ENCODE measurements at places on chromosomes 3 and 15.

DNA sequence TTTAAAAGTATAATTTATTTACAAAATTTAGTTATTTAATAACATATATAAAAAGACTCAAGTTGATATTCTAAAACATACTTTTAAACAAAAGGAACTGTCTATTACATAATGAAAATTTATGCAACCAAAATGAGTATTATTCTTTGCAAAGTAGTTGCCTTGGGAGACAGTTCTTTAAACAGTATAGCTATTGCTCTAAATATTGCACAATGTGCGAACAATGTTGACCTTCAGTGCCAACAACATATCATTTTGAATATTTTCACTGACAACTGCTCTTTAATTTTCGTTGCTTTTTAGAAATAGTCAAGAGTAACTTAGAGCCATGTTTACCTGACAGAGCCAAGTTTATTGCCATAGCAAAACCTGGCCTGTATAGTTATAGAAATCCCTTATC is 124.9 kb downstream of the ZBTB20 start:
- no peak for DNase-seq

GRCh38 chr3:52872245-52872644 is 25.1 kb downstream of the STIMATE start:
- no peak for DNase-seq

DNA sequence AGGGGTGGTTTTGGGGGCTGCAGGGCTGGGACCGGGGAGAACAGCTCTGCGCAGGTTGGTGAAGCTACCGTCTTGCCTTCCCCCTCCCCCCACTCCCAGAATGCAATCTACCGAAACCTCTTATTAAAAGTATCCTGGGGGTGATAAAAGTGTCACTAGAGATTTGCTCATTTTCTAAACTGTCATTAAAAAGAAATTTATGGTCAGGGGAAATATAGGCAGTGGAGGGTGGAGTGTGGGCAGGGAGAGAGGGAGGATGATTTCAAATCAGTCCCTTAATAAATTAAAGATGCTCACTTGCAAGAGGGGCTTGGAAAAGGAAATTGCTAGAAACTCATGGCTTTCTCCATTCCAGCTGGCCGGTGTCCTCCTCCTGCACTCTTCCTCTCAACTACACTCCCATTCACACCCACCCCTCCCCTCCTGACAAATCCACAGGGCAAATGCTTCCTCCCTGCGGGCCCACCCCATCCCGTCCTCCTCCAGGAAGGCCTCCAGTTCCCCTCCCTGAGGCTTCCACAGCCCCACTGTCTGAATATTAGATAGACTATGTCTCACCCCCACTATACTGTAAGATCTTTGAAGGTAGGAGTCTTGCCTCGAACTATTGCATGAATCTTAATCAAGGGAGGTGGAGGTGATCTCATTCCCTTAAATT is 83.9 kb downstream of the TLE3 start:
- DNase-seq: no peak

- DNase-seq: no peak
Measured at GRCh38 chr3:11570789-11571495, 72.8 kb downstream of the VGLL4 start.

GRCh38 chr3:170717410-170718402 is 131.8 kb upstream of the SLC7A14 start:
- DNase-seq: no peak

- DNase-seq: no peak
Measured at GRCh38 chr3:141939759-141940158, 63.3 kb downstream of the ATP1B3 start.

GRCh38 chr3:191005790-191006189 is 143.3 kb upstream of the GMNC start:
- no peak for DNase-seq

DNA sequence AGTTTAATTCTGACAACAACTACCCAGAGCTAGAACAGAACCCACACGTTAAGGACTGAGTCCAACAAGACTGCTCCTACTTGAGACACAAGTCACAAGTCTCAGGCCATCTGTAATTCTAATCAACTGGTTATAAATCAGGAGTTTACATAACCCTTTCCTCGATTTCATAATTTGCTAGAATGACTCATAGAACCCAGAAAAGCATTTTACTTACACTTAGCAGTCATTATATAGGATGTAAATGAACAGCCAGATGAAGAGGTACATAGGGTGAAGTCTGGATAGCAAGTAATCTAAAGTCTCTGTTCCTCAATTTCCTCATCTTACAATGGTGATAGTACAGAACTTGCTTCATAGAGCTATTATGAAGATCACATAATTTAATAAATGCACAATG is 1018.2 kb downstream of the DIPK2A start:
- DNase-seq: peak; percentile 25

GRCh38 chr3:121581691-121582090 is 11.5 kb upstream of the FBXO40 start:
- no peak for DNase-seq

- no peak for DNase-seq
Measured at GRCh38 chr3:50436114-50436674, 67.2 kb downstream of the CACNA2D2 start.

DNA sequence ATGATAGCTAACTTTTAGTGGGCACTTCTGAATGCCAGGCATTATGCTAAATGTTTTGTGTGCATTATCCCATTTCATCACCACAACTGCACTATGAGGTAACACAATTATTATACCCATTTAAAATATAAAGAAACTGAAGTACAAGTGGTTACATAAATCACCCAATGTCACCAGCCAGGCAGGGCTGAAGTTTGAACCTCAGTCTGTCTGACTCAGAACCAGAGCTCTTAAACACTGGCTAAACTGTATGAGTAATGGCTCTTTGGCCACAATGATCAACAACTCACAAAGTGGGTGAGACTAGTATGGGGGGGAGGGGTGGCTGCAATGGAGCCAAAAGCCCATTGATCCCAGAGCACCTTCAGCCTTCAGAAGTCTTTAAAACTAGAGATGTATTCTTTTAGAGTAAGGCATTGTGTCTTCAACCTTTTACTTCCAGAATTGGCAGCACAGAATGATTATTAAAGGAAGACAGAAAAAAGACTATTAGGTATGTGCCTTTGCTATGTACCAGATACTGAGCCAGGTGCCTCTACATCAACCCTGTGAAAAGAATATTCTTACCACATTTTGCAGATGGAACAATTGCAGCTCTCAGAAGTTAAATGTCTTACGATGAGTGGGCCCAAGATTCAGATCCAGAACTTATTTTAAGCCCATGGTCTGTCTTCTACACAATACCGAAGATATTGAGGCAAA is 166.9 kb downstream of the UACA start:
- DNase-seq: peak; percentile 72

DNA sequence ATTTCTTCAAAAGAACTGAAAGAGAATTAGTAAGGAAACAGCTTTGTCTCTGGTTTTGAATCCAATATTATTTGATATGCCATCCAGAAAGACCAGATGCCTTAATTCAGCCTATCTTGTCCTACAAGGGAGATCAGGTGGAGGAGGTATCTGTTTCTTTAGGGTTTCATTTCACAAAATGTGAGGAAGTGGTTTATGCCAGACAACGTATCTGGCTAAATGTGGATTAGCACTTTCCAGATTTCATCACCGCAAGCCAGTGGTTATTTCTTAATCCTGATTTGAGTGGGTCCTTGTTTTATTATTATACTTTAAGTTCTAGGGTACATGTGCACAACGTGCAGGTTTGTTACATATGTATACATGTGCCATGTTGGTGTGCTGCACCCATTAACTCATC is 271.1 kb downstream of the EBLN2 start:
- no peak for DNase-seq

DNA sequence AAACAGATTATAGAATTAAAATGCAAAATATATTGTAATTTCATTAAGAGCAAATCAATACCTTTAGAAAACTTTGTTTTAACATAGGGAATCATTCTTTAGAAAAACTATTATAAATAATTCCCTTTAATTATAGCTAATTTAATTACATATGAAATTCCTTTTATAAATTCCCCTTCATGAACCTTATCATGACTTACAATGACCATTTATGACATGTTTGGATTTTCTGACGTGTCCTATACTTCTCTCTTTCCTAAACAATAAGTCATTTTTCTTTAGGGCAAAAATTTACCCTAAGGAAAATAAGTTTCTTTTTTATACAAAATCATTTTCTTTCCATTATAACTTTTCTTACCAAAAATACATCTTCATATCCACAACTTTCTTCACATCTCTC is 37.8 kb downstream of the PRR20G start:
- no peak for DNase-seq

DNA sequence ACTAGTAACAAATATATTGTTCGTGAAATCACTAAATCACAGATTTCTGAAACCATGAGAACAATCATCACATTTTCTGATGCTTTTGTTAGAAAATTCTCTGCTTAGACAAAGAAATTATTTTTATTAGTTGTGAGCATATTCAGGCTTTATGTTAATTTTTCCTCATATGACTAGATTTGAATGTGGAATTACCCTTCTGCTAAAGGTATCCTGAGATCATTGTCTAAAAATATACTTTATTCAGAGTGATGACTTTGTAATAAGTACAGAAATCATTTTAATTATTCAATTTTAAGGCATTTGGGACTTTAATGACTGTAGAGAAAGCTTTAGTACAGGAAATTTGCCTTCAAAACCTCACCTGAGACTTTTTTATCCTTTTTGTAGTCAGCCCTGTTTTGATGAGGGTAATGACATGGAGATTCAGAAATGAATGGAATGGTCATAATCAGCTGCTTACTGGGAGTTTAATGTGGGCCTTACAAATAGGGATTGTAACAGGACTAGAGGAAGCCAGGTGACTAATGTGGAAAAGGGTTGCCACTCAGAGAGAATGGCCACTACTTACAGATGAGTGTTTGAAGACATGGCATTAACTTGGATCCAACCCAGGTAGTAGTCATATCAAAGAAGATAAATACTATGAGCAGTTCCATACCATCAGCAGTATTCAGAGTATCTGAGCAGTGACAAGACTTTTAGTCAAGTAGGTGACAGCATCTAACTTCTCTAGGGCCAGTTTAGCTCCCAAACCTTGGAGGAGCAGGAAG is 148.3 kb downstream of the MBNL1 start:
- no peak for DNase-seq

- no peak for DNase-seq
Measured at GRCh38 chr3:128882719-128883118, 3.3 kb downstream of the ACAD9 start.

DNA sequence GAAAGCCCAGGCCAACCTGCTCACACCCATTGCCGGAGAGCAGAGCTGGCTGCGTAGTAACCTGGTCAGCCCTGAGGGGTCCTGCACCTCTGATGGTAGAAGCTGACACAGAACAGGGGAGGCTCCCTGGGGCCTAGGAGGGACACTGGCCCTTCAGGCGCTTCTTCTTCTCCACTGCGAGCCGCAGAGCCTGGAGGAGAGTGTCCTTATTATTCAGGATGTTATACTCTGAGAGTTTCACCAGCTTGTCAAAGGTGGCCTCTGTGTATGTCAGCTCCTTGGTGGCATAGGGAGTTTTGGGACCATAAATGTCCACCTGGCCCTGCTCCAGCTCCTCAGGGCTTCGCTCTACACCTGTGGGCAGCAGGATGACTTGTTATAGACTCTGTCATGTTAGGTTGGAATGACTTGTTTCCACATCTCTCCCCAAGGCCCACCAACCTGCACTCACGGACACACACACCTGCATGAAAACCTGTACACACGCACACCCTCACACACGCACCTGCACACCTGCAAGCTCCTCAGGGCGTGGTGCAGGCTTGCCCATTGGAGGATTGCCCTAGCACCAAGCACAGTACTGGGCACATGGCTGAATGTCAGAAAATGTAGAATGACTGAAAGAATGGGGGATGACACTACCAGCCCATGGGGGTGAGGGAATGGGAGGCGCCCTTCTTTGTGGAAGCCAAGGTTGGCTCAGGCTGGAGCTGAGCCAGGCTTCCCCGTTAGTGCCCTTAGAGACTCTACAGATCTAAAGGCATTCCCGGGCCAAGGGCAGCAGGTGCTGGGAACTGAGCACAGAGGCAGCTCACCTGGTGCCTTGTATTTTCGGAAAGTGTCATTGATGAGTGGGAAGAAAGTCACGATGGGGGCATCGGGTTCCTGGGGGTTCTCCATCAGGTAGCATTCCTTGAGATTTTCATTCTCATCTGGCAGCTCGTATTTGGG is 11.5 kb upstream of the EHD4 start:
- DNase-seq: no peak

- DNase-seq: no peak
Measured at GRCh38 chr3:72473156-72473555, 375.1 kb downstream of the SHQ1 start.
